ENCODE measurements at places on chromosomes 6 and 20.

- DNase-seq, result peak; percentile 88
Observed at GRCh38 chr20:62822788-62823651, 6.2 kb downstream of the COL9A3 start.

DNA sequence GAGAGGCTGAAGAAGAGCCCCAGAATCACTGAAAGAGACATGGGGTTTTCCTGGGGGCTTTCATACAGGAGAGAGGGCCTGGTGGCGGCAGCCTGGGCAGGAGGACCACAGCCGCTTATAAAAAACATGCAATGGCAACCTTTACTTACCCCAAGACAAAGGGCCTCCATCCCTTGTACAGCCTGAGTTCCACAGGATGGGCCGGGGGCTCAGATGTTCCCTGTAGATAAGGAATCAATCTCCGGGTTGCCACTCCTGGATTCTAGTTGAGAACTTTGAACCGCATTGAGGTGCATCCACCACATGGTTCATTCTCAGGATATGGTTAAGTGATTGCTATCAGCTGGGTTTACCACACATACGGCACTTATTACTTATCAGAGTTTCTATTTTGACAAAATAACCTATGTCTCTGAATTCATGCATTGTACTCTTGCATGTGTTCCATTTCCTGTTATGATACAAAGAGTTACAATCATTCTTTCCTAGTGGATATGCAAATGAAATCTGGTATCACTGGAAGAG lies 677.6 kb downstream of the KIF16B start:
- peak; percentile 7 for DNase-seq

GRCh38 chr6:154111025-154111424 lies 72.0 kb downstream of the OPRM1 start:
- no peak for DNase-seq

DNA sequence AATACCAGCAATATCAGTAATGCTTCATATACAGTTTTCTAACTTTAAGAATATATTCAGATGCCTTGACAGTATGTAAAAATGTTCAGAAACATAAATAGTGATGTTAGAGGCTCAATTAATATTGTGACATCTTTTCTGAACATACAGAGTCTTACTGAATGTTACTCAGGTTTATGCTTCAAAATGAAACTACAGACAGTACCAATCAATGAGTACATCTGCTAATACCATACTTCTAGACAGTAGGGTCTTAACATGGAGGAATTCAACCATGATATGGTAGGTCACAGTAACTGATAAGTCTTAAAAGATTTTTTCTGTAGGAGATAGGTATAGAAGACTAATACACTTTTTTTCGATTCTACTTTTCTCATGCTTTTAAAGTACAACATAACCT lies 8.3 kb downstream of the GCLC start:
- no peak for DNase-seq

- no peak for DNase-seq
Observed at GRCh38 chr20:7333841-7334240, 566.4 kb downstream of the BMP2 start.

DNA sequence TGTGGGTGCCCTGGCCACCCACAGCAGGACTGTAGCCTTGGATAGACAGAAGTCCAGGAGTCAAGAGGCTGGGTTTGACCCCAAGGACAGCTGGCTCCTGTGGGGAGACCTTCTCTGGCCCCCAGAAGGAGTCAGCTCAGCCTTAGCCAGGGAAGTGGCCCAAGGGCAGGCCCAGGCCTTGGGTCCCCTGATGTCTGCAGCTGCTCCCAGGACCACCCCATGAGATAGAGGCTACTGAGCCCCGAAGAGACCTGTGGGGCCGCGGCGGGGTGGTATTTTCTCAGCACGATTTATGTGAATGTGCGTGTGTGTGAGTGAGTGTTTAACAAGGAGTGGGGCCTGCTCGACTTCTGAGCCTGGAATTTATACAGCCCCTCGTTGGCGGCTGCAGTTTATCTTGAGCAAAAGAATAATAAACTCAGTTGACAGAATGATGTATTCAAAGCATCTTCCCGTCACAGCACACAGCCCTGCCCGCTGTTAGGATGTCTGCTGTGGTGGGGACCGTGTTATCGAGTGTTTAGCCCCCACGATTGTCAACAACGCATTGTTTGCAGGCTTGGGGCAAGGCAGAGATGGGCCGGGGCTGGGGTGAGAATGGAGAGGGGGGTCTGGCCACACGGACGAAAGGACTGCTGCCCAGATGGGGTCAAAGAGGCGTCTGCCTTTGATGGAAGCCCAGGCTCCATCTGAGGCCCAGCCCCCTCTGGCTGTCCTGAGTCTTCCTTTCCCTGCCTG lies 163.3 kb downstream of the VEGFA start:
- DNase-seq, result no peak

DNA sequence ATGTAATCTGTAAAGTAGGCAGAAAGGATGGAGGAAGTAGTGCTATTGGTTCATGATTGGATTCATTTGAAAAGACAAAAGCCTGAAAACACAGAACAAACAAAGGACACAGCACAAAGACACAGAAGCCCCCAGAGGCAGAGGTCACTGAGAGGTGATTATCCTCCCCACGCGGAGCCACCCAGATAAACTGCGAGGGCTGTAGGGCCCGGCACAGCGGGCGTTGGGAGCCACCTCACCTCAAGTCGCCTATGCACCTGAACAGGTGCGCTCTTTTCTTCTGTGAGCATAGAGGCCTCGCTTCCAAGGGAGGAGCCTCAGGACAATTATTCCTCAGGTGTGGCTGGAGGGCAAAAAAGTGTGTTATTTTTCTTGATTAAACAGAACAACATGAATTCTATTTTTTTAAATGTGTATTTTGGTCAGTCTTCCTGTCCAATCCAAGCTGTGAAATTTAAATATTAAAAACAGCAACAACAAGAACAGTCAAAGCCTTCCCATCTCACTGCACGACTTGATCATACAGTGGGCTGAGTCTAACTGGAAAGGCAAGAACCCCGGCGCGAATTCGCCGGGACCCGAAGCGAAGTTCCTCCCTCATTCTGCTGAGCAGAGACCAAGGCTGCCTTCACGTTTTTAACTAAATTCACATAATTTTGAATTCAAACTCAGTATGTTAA lies 205.3 kb downstream of the THBS2 start:
- no peak for DNase-seq

DNA sequence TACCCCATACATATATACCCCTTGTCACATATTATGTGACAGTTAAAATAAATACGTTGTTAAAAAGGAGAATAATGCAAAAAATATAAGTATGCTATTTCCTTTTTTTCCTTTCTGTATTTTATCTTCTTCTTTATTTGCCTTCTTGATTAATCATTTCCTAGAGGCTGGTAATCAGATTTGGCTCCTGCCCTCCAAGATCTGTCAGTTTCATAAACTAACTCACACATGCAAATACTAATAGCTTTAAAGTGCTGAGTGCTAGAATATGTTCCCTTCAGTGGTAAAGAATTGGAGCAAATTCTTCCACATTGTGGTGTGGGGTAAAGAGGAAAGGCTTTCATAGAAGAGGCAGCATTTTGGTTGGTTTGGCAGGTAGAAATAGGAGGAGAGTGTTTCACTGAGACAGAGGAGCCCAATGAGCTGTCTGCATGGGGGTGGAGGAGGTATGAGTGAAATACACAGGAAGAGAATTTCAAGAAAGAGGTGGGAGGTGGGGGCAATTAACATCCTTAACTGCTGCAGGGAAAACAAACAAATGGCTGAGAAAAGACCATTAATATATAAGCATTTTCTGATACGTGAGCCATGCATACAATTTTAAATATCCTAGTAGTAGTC lies 523.9 kb downstream of the BMP2 start:
- no peak for DNase-seq

- DNase-seq, result no peak
Observed at GRCh38 chr20:48584391-48585060, 243.3 kb downstream of the PREX1 start.

- DNase-seq, result no peak
Observed at GRCh38 chr6:27608916-27609883, 136.3 kb upstream of the ZNF184 start.

- DNase-seq, result peak; percentile 73
Observed at GRCh38 chr6:166786704-166787293, 159.7 kb upstream of the RPS6KA2 start.

GRCh38 chr6:159074120-159074684 lies 29.4 kb upstream of the TAGAP start:
- no peak for DNase-seq

DNA sequence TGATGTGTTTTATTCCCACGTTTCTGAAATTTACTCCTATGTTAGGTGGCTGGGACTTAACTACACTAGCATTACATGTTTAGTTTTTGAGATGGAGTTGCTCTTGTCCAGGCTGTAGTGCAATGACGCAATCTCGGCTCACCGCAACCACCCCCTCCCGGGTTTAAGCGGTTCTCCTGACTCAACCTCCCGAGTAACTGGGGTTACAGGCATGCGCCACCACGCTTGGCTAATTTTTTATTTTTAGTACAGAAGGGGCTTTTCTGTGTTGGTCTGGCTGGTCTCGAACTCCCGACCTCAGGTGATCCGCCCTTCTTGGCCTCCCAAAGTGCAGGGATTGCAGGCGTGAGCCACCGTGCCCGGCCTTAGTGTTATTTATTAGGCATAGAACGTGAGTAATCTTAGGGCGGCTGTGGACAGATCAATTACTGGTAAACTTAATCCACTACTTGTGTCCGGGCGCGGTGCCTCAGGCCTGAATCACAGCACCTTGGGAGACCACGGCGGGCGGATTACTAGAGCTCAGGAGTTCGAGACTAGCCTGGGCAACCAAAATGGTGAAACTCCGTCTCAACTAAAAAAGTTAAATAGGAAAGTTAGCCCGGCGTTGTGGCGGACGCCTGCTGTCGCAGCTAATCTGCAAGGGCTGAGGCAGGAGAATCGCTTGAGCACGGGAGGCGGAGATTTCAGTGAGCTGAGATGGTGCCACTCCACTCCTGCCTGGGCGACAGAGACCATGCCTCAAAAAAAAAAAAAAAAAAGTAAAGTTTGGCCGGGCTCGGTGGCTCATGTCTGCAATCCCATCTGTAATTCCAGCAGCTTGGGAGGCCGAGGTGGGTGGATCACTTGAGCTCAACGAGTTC lies 123.7 kb upstream of the BTN3A2 start:
- no peak for DNase-seq
